ENCODE measurements at places on chromosomes 7 and 10.

GRCh38 chr7:2602406-2603043 lies 29.3 kb upstream of the TTYH3 start:
- DNase-seq = no peak

DNA sequence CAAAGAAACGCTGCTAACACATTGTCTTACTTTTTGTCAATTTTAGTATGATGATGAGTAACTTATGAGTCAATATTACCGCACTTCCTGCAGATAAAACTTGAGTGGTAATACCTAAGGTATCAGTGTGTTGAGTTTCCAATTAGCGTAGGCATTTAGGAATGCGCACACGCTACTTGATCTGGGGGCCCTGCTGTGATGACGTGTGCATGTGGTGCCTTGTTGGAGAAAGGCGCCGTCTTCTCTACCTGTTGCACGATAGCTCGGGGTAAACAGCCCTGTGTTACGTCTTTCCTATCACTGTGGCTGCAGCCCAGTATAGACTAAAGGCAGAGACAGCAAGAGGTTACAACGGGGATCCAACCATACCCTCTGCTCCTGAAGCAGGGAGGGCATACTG lies 476.8 kb upstream of the ADARB2 start:
- DNase-seq = no peak

DNA sequence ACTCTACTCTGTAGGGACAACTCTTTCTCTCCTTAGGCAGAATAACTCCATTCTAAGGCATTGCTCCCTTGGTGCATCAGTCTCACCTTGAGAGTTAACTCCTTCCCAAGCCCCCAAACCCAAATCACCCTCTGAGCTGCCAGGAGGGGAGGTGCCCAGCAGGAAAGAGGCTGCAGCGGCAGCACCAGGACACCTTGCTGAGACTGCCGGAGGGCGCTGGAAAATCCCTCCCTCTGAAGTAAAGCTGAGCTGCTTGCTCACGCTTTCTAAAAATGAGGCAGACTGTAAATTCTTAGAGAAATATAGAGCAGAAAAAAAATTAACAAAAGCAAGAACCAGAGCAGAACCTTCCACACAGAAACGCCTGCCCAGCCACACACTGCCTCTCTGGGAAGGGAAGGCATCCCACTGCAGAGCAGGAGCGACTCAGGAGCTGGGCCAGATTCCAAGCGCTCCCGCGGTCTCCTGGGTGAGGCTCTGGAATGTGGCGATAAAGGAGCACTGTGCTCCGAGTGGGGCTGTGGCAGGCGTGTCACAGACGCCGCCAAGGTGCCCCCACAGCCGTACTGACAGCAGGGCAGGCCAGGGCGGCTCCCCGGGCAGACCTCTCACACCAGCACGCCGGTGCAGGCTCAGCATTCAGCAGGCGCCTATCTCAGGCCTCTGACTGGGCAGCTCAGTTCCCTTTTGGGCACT lies 202.1 kb downstream of the TNS3 start:
- DNase-seq = no peak

GRCh38 chr7:33423646-33424020 lies 294.3 kb downstream of the BBS9 start:
- DNase-seq = no peak

DNA sequence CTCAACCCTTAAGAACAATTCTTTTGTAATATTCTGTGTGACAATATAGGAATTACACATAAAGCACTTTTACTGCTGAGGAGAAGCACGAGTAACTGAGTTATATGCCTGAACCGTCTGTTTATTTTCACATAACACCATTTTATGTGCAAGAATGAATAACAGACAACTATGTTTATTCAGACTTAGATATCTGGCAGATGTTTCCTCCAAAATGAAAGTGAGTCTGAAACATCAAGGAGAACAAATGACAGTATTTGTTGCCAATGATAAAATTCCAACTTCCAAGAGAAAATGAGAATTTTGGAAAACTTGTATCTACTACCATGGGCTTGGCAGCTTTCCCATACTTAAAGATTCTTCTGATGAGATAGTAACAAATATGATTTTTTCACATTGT lies 51.4 kb downstream of the DNMBP start:
- no peak for DNase-seq

DNA sequence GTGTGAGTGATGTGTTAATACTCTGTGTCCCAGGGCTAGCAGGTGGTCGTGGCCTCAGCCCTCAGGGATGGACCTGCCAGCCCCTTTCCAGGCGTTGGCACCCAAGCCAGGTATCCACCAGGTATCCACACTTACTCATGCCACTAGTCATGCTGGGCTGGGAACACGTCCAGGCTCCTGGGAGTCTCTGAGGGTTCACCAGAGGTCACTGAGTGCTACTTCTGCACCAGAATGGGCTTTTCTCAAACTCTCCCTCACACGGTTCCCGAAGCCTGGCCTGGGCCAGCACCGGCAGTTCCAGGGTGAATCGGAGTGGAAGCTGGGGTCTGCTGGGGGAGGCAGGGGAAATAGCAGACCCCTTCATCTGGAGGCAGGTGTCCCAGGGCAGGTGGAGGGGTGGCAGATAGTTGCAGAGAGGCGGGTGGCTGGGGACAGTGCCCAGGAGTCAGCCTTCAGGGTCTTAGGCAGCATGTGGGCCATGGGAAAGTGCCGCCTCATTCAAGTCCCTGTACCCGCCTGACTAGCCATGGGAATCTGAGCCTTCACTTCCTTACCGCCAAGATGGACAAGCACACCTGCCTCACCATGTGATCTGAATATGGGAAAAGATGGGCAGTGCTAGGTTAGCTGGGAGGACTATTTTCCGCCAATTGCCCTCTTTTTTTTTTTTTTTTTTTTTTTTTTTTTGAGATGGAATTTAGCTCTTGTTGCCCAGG lies 95.5 kb upstream of the GTF2I start:
- no peak for DNase-seq

DNA sequence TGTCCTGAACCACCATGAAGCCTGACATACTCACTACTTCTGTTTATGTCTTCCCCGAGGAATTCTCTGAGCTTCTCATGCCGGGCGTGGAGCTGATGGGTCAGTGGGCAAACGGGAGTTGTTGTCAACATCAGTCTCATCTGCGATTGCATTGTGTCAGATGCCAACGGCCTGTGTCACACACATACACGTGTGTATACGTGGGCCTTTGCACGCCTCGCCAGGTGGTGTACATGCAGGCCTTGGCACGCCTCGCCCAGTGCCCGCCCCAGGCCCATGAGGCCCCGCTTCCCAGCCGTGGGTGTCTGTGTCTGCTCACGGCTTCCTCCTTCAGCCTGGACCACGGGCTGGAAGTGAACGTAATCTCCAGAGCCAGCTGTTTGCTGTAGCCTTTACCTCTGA lies 7.5 kb upstream of the CSGALNACT2 start:
- no peak for DNase-seq

GRCh38 chr7:110373416-110373815 lies 717.5 kb upstream of the LRRN3 start:
- DNase-seq = no peak

- no peak for DNase-seq
Observed at GRCh38 chr10:21002091-21002878, 105.2 kb upstream of the NEBL start.

DNA sequence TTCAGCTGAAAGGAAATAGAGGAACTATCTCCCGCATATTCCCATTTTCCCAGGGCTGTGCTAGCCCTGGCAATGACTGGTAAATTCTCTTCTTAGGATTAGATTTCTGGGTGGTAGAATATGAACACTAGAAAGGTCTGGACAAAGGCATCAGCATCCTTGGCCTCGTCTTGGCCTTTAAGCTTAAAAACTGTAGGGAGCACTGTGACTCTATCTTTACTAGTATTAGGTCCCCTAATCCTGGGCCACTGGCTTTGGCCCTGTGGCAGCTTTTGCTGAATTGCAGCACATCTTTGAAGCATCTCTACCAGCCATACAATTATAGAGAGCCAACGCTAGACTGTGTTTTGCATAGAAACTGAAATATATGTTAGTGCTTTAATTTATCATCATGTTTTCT lies 41.5 kb upstream of the EBLN1 start:
- DNase-seq = no peak

- no peak for DNase-seq
Observed at GRCh38 chr7:81317741-81318140, 398.9 kb upstream of the SEMA3C start.
